ENCODE measurements at places on chromosomes 5 and 9. TPM values are rescaled to one million over a fixed set of nuclear protein-coding genes. Genes with fewer than 3 reads are reported as not detected.

DRD1 gene
- polyA plus RNA-seq: 0.01 TPM

GLDC gene
- 0.69 TPM for polyA plus RNA-seq

MYMK gene
- not detected for polyA plus RNA-seq

RGS7BP gene
- polyA plus RNA-seq: not detected

PCDH1 gene
- 10.0 TPM for polyA plus RNA-seq

GABRG2 gene
- polyA plus RNA-seq: not detected

GGTA1 gene
- not detected for polyA plus RNA-seq

QRFP gene
- polyA plus RNA-seq: not detected

TAF1L gene
- polyA plus RNA-seq: not detected

GARIN3 gene
- not detected for polyA plus RNA-seq

ADAMTS16 gene
- polyA plus RNA-seq: not detected

ACTBL2 gene
- 2.7 TPM for polyA plus RNA-seq

CRHBP gene
- polyA plus RNA-seq: not detected

SLIT3 gene
- 10.1 TPM for polyA plus RNA-seq

TTC39B gene
- 9.7 TPM for polyA plus RNA-seq

SLC6A19 gene
- polyA plus RNA-seq: not detected
